Activated naive CD4-positive, alpha-beta T cell treated with anti-CD3 and anti-CD28 coated beads, Interleukin-2, amount 10 ng/mL, durations not matched to agents 5 hours and 36 hours (primary cell): ENCODE measurements at places on chromosomes 12 and 14. TPM values are rescaled to one million over a fixed set of nuclear protein-coding genes. Genes with fewer than 3 reads are reported as not detected.

Gene EML5
- 1.6 TPM for total RNA-seq

Gene RND1
- 1.2 TPM for total RNA-seq

Gene GDF3
- total RNA-seq = not detected

Gene FOXN4
- not detected for total RNA-seq

Gene BDKRB2
- total RNA-seq = not detected

Gene KRT81
- not detected for total RNA-seq

Gene FBLN5
- total RNA-seq = 3.8 TPM

Gene CLEC4C
- not detected for total RNA-seq

Gene SLC6A13
- not detected for total RNA-seq

Gene PLEKHG3
- total RNA-seq = 31.1 TPM

Gene HOXC6
- not detected for total RNA-seq

Gene SPRING1
- total RNA-seq = 29.6 TPM
